ENCODE measurements at places on chromosomes 4 and X.
A peak's percentile ranks its signal among the peaks of the same experiment; 100 is the strongest.

GRCh38 chr4:66555301-66555700, 885.0 kb upstream of the EPHA5 start:
- DNase-seq: no peak

- DNase-seq: peak; percentile 35
Observed at GRCh38 chrX:150219374-150220185, 143.5 kb upstream of the MAMLD1 start.

DNA sequence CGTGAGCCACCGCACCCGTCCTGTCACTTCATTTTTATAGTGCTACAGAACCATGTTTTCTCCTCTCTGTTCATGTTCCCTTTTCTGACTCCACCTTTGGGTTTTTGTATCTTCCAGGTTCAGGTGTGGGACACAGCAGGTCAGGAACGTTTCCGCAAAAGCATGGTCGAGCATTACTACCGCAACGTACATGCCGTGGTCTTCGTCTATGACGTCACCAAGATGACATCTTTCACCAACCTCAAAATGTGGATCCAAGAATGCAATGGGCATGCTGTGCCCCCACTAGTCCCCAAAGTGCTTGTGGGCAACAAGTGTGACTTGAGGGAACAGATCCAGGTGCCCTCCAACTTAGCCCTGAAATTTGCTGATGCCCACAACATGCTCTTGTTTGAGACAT, 12.4 kb downstream of the RAB33A start:
- no peak for DNase-seq

- no peak for DNase-seq
Observed at GRCh38 chrX:134513091-134513490, 53.1 kb downstream of the HPRT1 start.

GRCh38 chrX:40202456-40202855, 104.7 kb upstream of the BCOR start:
- peak; percentile 3 for DNase-seq

DNA sequence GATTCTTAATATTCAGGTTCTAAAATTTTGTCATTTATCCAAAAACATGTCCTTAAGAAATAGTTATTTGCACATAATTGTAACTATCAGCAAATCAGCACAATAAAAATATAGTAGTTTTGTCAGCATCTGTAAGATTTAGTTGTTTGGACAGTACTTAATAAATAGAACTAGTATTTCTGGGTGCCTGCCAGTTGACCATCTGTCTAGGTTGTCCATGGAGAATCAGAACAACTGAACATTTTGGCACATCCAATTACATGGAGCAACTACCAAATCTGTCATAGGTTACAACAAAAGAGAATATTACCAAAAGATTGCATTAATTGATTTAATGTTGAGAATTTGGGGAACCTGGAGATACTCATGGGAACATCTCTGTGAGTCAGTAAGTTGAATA, 305.5 kb upstream of the TACR3 start:
- DNase-seq: no peak

DNA sequence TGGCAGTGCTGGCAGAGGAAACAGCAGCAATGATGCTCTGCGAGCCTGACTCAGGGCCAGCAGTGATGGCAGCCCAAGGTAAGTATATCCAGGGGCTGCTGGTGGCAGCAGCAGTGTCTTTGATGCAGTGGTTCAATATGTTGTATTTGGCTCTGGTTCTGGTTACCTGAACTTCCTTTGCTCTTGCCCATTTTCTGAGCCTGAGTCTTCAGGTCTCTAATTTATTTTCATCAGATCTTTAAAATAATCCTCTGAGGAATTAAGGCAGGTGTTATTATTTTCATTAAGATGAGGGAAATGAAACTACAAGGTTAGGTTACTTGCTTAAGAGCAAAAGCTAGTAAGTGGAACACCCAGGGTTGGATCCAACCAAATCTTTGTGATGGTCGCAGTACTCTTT, 102.8 kb upstream of the BMP2K start:
- DNase-seq: no peak

- DNase-seq: no peak
Observed at GRCh38 chrX:151515237-151515636, 48.2 kb upstream of the PASD1 start.

DNA sequence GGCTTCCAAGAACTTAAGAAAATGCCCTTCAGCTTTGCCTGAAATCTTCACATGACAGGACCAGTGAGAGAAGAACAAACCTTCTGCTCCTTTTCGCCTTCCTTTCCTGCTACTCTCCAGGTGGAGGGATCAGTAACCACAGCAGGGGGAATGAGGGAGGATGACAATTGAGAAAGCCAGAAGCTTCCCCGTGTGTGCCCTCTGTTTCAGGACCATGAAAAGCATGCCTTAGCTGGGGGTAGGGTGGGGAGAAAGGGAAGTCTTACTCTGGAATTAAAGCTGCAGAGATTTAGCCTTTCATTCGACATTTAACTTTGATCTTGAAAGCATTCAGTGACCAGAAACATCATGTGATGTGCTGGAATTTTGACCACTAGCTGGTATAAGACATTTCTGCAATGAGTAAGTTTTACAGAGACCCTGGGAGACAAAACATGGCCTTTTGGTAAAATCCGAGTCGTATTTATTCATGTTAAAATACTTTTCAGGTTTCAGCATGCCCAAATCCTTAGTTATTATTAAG, 10.6 kb upstream of the PUDP start:
- DNase-seq: no peak

- DNase-seq: no peak
Observed at GRCh38 chr4:40963897-40964478, 214.2 kb downstream of the NSUN7 start.

- no peak for DNase-seq
Observed at GRCh38 chrX:32877592-32877991, 333.8 kb downstream of the DMD start.

GRCh38 chrX:40132751-40133150, 35.0 kb upstream of the BCOR start:
- DNase-seq: no peak

- no peak for DNase-seq
Observed at GRCh38 chr4:145279122-145279960, 99.0 kb upstream of the OTUD4 start.

DNA sequence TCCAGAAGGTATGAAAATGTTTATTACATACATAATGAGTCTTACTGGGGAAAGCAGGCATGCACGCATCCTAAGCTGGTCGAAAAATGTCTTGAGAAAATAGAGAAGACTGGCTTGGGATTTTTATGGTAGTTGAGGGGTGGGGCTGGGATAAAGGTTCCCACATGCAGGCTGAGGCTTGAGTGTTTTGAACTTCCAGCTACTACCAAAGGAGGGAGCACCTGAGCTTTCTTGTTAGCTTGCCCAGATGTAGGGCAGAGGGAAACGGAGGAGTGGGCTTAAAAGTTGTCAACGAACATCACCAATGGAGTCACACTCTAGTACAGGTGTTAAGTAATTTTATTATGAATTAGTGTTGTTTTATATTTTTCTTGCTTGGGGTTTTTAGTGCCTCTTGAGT, 39.6 kb upstream of the SRPX start:
- DNase-seq: peak; percentile 1

GRCh38 chr4:148004228-148004857, 272.5 kb downstream of the ARHGAP10 start:
- peak; percentile 81 for DNase-seq

DNA sequence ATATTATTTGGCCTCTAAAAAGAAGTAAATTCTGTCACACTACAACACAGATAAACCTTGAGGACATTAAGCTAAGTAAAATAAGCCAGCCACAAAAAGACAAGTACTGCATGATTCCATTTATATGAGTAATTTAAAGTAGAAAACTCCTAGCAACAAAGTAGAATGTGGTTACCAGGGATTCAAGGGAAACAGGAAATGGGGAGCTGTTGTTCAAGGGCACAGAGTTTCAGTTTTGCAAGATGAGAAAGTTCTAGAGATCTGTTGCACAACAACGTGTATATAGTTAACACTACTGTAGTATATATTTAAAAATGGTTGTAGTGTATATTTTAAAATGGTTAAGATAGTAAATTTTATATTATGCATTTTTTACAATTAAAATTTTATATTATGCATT, 25.4 kb downstream of the SEC31A start:
- peak; percentile 87 for DNase-seq

DNA sequence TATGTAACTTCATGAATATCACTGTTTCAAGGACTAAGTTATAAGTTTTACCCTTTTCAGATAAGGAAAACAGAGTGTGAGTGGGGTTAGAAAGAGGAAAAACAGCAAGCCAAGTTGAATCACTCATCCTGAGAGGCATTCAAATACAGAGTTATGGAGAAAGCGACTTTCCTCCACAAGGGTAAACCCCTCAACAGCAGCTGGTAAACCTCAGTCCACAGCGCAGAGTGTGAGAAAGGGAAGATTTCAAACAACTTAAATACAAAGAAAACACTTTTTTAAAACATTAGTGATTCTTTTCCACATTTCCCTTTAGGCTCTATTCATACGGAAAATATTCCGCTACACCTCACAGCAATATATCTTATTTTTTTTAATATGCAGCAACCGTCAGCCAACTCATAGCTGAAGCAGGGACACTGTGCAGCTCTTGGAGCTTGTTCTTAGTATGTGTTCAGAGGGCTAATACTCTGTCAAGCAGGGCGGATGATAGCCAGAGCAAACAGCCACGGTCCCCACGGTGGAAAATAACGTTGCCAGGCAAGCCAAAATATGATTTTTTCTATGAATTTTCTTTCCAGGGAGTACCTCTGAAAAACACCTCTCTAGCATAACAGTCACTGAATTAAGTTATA, 488.9 kb upstream of the FAT1 start:
- no peak for DNase-seq

- DNase-seq: no peak
Observed at GRCh38 chr4:8910822-8911315, 39.2 kb upstream of the HMX1 start.

DNA sequence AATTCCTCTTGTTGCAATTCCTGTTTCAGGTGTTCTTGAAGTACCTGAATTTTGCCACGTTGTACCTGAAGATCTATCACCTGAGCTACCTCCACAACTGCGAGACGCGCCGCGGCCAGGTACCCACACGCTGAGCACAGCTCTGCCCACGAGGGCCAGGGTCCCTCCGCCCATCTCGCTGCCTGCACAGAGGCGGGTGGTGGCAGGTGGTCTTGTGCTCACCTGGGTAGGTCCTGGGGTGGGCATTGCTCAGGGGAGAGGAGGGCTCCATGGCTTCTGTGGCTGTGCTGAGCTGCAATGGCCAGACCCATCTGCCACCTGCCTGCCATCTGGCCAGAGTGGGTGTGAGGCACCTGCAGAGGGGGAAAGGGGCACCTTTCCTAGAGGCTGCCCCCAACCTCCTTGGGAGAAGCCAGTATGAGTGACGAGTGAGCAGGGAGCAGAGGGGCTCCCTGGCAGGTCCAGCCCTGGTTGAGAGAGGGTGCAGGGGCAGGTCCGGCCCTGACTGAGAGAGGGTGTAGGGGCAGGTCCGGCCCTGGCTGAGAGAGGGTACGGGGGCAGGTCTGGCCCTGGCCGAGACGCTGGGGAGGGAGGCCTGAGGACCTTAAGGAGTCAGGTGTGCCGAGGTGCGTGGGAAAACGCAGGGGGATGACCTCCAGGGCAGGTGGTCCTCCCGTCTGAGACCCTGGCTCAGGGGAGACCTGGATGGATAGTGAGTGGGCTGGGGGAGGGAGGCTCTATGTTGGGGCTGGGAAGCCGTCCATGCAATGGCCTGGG, 10.7 kb downstream of the PDE6B start:
- DNase-seq: no peak

DNA sequence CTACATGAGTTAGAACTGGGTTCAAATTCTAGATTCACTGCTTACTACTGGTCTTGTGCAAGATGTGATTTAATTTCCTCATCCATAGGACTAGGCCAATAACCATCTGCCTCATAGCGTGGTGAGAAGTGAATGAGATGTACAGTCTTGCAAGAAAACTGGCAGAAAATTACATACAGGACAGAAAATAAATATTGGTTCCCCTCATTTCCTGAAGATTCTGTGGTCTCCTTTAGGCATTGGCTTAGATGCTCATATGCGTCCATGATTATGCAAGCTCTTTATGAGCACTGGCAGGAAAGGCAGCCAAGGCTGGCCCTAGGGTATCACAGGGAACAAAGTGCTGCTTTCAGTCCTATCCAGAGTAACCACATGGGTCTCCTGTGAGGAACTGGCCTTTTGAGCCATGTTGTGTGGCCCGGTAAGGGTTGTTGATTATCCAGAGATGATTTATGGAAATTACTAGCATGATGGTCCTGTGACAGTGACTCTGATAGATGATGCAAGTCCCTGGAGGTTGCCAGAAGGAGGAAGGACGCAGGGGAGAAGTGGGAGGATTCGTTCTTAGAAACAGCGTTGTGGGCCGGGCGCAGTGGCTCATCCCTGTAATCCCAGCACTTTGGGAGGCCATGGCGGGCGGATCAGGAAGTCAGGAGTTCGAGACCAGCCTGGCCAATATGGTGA, 9.9 kb upstream of the MOB1B start:
- DNase-seq: peak; percentile 99

DNA sequence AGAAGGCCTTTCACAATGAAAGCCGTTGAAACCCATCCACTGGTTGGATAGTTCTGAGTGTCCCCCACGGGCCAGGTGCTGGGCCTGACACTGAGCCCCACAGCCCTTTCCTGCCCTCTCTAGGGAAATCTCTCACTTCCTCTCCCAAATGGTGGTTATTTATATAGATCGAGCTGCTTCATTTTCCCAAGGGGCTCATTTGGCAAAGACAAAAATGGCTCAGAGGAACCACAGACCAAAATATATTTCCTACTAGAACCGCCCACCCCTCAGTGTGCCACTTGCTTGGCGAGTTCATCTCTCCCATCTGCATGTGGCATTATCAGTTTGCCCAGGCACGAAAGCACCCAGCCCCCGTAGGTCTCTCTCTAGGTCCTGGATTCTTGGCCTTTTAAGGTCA, 53.3 kb upstream of the STIM2 start:
- no peak for DNase-seq

DNA sequence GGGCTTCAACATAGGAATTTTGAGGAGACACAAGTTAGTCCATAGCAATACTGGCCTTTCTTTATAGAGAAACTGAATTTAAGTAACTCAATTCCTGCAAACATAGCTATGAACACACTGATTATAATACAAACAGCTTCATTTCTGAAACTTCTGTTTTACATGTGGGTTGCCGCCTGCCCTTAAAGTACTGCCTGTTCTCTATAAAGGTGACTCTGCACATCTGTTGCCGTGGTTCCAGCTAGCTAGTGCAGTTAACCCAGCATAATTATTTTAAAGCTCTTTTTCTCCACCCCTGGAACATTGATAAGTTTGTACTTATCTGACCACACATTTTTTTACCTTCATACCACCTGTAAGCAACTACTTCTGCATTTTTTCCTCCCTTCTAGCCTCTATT, 177.6 kb downstream of the NWD2 start:
- DNase-seq: no peak

DNA sequence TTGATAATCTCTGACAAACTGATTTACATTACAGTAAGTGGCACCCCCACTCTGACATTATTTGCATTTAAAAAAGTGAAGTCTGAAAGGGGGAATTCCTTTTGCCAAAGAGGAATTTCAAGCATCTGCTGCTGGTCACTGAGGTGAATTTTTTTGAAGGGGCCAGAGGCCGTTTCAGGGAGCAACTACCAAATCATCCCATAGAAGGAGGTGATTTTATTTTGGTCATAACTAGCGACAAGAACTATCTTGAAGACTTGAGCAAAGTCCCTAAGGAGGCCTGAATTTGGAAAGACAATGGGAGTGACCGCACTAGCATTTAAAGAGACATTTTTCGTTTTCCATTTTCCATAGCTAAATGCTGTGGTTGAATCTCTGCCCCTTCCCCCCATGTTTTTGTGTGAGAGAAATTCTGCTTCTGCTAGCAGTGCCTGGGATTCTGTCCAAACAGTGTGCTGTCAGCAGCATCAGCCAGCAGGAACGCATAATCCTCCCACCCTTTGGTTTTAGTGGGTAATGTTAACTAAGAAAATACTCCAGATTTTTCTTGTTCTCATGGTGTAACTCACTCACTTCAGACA, 110.1 kb upstream of the MED14 start:
- no peak for DNase-seq

GRCh38 chrX:153517946-153518834, 748 bp downstream of the ATP2B3 start:
- no peak for DNase-seq
